ENCODE measurements at places on chromosomes 5 and 9.

- DNase-seq = peak; percentile 9
Measured at GRCh38 chr5:169648725-169649310, 11.7 kb downstream of the DOCK2 start.

DNA sequence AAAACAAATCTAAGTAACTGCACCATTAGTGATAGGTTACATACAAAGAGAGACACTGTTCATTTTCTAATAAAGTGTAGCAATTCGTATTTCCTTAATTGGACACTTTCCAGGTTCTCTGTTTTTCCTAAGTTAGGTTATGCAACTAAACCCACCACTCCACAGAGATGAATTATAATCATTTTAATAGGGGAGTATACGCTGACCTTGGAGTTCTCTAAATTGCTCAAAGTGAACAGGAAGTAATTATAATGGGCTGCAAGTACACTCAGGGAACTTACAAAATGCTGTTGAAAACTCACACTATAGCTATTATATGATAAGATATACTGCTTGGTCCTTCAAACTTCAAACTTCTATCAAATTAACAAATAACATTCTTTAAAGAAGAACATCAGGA is 18.2 kb upstream of the ADCY2 start:
- DNase-seq = no peak

- no peak for DNase-seq
Measured at GRCh38 chr9:77374266-77374665, 196.9 kb downstream of the VPS13A start.

DNA sequence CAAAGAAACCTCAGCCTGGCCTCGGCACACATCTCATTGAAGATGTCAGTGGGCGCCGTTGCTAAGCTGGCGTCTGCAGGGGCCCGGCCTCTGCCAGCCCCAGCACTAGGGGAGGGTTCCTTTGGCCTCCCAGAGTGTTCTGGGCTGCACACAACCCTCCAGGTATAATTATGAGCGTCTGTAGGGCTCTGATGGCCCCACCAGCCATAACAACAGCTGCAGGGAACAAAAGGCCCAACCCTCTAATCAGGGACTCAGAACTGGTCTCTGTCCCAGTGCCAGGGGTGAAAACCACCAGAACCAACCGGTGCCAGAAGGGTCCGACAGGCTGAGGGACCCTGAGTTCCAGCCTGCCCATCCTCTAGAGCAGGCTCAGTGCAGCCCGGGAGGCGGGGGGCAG is 39.5 kb upstream of the SLC12A7 start:
- DNase-seq = no peak

- no peak for DNase-seq
Measured at GRCh38 chr5:98314292-98314691, 459.2 kb upstream of the RGMB start.

DNA sequence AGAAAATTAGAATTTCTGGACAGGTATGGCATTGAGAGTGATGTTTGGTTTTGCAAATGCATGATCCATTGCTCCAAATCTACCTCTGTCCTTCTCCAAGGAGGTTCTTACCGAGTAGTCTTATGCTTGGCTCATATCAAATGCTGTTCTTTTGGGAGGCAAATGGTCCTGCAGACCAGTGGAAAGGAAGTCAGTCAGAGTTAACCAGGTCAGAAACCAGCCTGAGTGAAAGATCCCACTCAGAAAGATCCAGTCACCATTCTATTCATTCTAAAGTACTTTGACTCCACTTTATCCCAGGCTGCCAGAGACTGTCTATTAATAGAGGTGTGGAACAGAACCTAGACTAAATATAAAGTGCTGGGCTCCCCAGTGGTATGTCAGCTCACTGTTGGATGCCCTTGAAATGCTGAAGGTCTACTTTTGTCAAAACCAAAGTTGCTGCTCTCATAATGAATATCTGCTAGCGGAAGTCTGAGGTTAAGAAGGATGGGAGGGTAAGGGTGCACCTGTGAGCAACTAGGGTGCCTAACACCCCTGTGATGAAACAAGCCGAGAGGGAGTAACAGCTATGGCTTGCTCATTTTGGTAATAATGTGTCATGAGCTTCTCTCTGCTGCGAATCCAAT is 302.2 kb downstream of the ZNF608 start:
- no peak for DNase-seq

- no peak for DNase-seq
Measured at GRCh38 chr9:23721466-23721865, 104.6 kb downstream of the ELAVL2 start.

GRCh38 chr5:131605086-131605485 is 29.9 kb downstream of the RAPGEF6 start:
- no peak for DNase-seq

DNA sequence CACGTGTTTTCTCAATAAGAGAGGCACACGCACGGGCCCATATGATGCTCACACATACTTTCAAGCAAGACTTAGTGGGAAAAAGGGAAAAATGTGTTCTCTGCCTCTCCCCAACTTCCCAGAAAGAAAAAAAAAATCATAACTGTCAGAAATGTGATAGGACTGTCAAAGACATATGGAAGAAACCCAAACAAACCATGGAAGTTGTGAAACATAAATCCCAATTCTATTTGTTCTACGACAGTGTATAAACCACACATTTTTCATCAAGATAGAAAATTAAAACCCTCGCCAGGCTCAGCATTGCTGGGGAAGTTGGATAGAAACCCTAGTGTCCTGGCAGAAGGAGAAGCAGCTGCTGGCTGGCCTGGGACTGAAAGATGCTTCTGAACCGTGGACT is 211.9 kb downstream of the PAX5 start:
- DNase-seq = no peak

DNA sequence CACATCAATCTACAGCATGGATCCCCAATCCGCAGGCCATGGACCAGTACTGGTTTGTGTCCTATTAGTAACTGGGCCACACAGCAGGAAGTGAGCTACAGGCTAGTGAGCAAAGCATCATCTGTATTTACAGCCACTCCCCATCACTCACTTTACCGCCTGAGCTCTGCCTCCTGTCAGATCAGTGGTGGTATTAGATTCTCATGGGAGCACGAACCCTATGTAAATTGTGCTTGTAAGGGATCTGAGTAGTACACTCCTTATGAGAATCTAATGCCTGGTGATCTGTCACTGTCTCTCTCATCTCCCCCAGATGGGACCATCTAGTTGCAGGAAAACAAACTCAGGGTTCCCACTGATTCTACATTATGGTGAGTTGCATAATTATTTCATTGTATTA is 212.7 kb upstream of the FAM174A start:
- DNase-seq = no peak

- no peak for DNase-seq
Measured at GRCh38 chr5:32168460-32169033, 5.6 kb downstream of the GOLPH3 start.

- DNase-seq = no peak
Measured at GRCh38 chr5:181181650-181182565, 23.1 kb downstream of the TRIM7 start.

- DNase-seq = no peak
Measured at GRCh38 chr5:114412510-114413171, 50.8 kb downstream of the KCNN2 start.

DNA sequence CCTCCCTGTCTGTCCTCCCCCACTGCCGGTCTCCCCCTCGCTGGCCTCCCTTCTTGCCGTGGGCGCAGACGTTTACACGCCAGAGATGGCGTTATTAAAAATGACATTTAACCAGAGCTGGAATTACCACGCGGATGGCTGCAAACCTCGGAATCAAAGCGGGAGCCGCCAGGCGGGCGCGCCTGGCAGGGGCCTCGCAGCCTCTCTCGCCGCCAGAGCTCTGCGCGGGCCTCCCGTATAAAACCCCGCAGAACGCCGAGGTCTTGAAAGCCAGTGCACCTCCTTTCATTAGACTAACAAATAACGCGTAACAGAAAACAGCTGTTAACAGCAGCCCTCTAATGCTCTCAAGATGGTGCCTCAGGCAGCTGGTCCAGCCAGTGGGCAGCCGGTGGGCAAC is 10.2 kb downstream of the PRRX2 start:
- DNase-seq = no peak

DNA sequence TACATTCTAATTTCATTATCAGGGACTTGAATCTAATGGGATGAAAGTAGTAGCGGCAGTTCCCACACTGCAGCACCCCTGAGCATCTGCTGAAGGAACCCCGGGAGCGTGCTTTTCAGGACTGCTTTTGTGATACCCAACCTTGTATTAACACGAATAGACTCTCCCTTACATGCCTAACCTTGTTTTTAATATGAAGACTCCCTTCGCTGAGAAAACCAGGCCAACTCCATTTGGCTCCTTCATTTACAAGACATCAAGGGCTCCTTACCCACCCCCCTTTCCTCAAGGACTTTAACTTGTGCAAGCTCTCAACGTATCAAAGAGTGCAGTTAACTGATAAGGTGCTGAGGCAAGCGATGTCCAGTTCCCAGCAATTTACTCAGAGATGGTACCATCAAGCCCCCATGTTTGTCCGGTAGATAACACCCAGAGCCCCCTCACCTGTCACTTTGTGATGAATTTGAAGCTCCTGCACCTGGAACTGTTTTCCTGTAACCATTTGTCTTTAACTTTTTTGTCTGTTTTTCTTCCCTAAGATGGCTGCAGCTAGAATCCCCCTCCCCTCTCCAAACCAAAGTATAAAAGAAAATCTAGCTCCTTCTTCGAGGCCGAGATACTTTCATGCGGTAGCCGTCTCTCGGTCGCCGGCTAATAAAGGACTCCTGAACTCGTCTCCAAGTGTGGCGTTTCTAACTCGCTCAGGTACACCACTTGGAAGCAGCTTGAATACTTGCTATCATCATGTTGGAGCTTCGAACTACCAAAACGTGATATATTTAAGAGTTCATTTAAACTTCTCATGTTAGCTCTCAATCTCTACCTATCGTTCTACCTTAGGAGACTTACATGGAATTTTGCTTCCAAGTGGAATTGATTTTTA is 10.7 kb downstream of the HNRNPH1 start:
- DNase-seq = no peak

DNA sequence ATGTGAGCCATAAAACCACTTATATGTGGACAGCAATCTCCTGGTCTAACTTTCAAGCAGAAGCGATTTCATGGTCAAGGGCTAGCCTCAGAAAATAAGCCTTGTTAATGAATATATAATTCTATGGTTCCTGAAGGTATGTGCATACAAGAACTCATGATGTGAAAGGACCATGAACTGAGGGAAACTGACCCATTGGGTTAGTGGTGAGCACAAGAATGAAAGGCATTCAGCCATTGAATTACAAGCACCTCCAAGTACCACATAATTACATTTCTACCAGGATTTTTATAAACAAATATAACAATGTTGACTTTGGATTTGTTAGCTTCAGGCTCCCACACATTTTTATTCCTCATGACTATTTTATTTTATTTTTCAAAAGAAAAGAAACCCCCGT is 459.0 kb downstream of the TLE4 start:
- no peak for DNase-seq

- no peak for DNase-seq
Measured at GRCh38 chr5:100311806-100312205, 223.4 kb upstream of the FAM174A start.

DNA sequence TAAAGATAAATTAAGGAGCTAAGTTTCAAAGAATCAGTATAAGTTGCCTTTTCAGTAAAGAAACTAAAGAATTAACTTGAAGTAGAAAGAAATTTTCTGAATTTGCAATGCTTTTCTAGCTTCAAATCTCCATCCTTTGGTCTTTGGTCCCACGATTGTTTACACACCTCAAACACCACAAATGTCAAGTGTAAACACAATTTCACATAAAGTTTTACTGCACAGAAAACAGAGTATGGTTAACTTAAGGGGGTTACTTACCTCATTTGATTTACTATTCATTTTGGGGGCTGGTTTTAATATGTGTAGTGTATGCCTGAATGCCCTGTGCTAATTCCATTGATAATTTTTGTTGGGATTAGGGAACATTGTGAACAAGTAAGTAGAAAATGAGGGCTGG is 4.1 kb downstream of the CDO1 start:
- no peak for DNase-seq

GRCh38 chr5:73531356-73531755 is 33.1 kb downstream of the BTF3 start:
- DNase-seq = no peak

- no peak for DNase-seq
Measured at GRCh38 chr9:19416143-19416542, 7.3 kb downstream of the ACER2 start.

GRCh38 chr9:21883642-21884041 is 81.2 kb downstream of the MTAP start:
- DNase-seq = no peak

GRCh38 chr5:142698447-142699183 is 12.7 kb upstream of the FGF1 start:
- no peak for DNase-seq

DNA sequence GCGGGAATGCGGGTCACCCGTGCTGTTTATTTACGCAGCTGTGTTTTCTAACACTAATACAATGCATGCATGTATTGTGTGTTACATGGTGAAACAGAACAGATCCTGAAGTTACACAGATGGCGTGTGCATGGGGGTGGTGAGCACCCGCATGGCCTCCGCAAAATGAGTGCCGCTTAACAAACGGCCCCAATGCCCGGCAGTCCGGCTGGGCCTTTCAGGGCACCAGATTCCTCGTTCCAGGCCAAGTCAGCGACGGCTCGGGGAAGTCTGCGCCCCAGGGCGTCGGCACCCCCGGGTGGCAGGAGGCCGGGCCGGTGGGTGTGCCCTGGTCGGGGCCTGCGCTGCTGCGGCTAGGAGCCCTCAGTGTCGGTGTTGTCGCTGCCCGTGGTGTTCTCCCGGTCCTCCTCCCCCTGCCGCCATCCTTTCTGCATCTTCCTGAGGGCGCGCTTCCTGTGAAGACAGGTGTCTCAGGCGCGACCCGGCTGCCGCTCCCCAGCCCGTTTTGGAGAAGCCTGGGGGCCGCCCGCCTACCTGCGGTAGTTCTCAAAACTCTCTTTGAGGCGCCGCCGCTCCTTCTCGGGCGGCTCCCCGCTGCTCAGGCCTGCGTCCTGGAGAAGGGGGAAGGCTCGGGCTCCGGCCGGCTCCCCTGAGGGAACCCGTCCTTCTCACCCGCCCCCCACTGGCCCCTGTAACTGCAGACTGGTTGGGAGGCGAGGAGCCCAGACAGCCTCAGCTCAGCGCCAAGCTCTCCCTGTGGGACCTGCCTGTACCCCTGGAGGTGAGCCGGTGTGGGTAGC is 605 bp upstream of the DNLZ start:
- DNase-seq = no peak

- DNase-seq = no peak
Measured at GRCh38 chr9:19498015-19498414, 89.2 kb downstream of the ACER2 start.

DNA sequence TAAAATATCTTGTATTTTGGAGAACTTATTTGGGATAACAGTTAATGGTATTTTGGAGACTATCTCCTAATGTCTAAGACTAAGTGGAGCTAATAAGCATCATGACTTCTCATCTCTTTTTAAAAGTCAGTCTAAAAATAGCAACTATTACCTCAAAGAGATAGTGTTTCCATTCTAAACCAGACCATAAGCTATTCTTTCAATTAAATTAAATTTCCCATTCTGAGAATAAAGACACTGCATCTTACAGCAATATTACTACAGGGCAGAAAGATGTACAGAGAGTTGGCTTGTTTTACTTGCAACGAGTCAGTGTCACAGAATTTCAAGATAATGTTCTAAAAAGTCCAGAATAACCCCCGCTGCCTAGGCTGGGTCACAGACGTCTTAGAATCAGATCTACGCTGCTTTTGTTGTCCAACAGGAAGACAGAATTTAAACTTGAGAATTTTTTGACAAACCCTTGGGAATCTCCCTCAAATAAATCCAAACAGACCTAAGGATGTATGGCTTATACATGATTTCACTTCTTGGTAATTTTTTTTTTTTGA is 98.9 kb downstream of the USP20 start:
- no peak for DNase-seq

GRCh38 chr9:18438951-18439350 is 35.0 kb upstream of the ADAMTSL1 start:
- DNase-seq = no peak
